ENCODE measurements at places on chromosomes 1 and 21.

- DNase-seq: no peak
Measured at GRCh38 chr1:204678721-204679475, 6.6 kb downstream of the LRRN2 start.

- no peak for DNase-seq
Measured at GRCh38 chr21:14675774-14676530, 129.8 kb upstream of the SAMSN1 start.

DNA sequence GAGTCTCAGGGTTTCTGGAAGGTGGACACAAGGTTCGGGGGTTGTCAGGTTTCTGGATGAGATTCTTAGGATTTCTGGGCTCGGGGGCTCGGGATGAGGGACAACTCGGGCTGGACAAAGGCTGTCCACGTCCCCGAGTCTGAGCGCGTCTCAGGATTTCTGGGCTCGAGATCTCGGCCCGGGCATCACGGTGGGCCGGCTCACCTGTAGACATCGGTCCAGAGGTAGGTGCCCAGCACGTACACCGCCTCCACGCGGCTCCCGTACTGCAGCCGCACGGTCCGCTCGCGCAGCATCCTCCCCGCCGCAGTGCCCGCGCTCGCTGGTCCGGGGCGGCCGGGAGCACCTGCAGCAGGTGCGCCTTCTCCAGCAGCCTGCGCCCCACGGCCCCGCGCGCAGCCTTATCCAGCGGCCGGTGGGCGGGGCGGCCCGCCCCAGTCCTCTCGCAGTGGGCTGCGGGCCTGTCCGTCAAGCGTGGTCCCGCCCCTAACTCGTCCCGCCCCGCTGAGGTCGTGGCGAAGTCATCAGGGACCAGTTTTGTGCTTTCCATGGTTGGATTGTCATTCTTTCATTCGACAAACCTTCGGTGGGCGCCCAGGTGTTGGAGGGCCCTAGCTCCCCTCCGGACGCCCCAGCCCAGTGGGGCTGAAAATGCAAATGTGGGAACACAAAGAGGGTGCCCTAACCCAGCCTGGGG, at the start of gene PADI2:
PADI2 (minus strand) TSS at position 376 of the 697 bp plus-strand sequence; CDS start at position 296, 80 bp downstream.
- DNase-seq: peak; percentile 26

DNA sequence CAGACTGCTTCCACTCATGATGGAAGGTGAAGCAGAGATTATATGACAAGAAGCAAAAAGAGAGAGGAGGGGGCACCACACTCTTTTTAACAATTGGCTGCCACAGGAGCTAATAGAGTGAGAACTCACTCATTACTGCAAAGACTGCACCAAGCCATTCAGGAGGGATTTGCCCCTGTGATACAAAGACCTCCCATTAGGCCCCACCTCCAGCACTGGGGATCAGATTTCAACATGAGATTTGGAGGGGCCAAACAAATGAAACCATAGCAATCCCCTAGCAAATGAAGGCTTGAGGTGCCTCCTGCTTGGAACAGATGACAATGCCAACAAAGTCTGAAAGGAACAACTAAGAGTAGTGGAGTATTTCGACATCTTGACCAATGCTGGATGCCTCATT, 122.5 kb upstream of the COA6 start:
- DNase-seq: no peak

DNA sequence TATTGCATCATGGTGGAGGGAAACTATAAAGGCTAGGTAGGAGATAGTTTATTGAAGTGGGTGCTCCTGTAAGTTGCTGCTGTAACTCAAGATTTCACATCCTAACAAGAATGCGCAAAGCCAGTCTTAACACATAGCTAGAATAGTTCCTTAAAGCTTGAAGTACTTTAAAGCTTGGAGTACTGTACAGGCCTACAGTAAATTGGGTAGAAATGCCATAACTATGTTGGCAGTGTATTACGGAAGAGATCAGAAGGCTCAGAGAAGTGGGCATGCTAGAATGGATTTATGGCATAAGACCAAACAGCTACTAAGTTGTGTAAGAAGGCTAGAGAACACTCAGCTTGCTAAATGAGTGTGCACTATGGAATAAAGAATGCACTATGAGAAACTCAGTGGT, 44.5 kb downstream of the DMRTA2 start:
- DNase-seq: no peak

DNA sequence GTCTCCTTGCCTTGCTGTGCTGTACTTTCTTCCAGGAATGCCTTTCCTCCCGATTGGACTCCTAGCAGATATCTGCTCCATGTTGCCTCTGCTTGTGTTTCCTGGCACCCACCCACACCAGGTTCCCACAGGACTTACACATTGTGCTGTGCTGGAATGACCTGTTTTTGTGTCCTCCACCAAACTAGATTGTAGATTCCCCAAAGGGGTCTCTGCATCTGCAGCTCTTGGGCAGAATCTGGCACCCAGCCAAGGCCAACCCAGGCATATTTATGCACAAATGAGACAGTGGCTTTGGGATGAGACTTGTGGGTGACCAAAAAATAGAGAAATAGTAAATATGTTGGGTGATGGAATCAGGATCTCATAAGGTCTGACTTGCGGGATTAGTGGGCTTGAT, 278.2 kb downstream of the RRAGC start:
- DNase-seq: no peak

GRCh38 chr1:58689167-58689566, 10.7 kb downstream of the MYSM1 start:
- no peak for DNase-seq

GRCh38 chr1:94496076-94496755, 45.3 kb downstream of the F3 start:
- no peak for DNase-seq

DNA sequence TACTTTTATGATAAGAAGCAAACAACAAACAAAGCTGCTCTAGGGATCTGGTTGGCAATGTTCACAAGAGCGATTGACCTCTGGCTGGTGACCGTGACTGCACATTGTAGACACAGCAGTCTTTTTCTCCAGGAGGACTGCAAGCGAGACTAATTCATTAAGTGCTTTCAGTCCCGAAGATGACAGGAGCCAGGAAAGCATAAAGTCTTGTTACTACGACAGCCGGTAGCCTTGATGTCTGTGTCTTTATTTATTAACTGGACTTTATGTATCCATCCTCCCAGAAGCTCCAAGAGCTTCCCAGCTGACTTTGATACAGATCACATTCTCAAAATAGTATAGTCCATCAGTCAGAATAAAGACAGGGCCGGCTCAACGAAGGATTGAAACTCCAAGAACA, 18.2 kb downstream of the FAM163A start:
- DNase-seq: no peak

DNA sequence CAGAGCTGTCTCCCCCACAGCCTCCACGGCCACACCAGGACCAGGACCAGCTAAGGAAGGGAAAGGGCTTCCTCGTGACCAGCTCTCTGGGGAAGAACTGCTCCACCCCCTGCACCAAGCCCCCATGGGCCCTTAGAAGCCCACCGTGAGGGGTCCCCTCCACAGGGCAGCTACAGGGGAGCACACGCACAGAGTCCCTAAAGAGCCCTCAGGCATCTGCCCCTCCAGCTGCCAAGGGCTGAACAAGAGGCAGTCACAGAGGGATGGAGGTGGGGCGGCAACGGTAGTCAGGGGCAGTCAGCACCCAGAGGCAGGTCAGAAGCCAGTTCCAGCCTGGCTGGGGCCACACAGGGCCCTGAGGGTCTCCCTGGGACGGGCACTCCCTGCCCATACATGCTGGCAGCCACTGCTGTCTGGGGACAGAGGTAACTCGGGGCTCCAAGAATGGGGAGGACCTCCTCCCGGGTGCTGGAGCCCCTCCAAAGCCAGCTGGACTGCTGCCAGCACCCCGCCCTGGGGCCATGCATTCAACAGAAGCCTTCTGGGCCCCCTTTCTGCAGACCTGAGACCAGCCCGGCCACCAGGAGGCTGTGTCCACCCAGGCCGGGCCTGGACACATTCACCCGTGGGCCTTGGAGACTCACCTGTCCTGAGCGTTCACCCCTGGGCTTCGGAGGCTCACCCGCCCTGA, 18.7 kb downstream of the SLC19A1 start:
- no peak for DNase-seq
